Sciatic nerve (tissue), 2 donors: ENCODE measurements at places on chromosomes 16 and 17. TPM values are rescaled to one million over a fixed set of nuclear protein-coding genes. Genes with fewer than 3 reads are reported as not detected.

Gene KCNJ18
- not detected for total RNA-seq

Gene EVPLL
- not detected for total RNA-seq

Gene SULT1A1
- 40.0 TPM for total RNA-seq

Gene KRT20
- not detected for total RNA-seq

Gene HGS
- 79.8 TPM for total RNA-seq

Gene IGF2BP1
- total RNA-seq, result not detected

Gene PMFBP1
- 0.36 TPM for total RNA-seq

Gene CCDC200
- 0.62 TPM for total RNA-seq

Gene DYNLL2
- total RNA-seq, result 28.3 TPM

Gene OR2C1
- 0.40 TPM for total RNA-seq

Gene HS3ST2
- total RNA-seq, result 2.6 TPM

Gene GAST
- total RNA-seq, result not detected

Gene CTU2
- total RNA-seq, result 20.6 TPM

Gene ZNF205
- total RNA-seq, result 12.3 TPM

Gene RNF227
- total RNA-seq, result 5.7 TPM

Gene P2RX1
- 7.3 TPM for total RNA-seq

Gene TPSD1
- 0.27 TPM for total RNA-seq

Gene LRRC37A
- total RNA-seq, result 4.3 TPM

Gene KRTAP4-9
- not detected for total RNA-seq

Gene NAGS
- 0.58 TPM for total RNA-seq

Gene NSF
- 27.8 TPM for total RNA-seq

Gene ADORA2B
- total RNA-seq, result 0.67 TPM

Gene B3GNT9
- total RNA-seq, result 13.9 TPM

Gene ANKRD40
- total RNA-seq, result 106 TPM

Gene OGFOD1
- 35.9 TPM for total RNA-seq
